ENCODE measurements at places on chromosomes 7 and 10. TPM values are rescaled to one million over a fixed set of nuclear protein-coding genes. Genes with fewer than 3 reads are reported as not detected.

GRCh38 chr7:71184136-71184535, 52.2 kb downstream of the GALNT17 start:
- no peak for DNase-seq

DNA sequence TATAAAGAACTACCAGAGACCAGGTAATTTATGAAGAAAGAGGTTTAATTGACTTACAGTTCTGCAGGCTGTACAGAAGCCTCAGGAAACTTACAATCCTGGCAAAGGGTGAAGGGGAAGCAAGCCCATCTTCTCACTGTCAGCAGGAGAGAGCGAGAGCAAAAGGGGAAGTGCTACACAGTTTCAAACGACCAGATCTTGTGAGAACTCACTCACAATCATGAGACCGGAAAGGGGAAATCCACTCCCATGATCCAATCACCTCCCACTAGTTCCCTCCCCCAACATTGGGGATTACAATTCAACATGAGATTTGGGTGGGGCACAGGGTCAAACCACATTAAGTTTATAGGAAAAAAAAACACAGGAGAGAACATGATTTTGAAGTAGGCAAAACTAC, 222.1 kb upstream of the SHH start:
- no peak for DNase-seq

GRCh38 chr10:91884536-91884935, 24.8 kb downstream of the FGFBP3 start:
- no peak for DNase-seq

- no peak for DNase-seq
These were observed 18.3 kb upstream of the PRKAR2B start for GRCh38 chr7:107026166-107026565.

GRCh38 chr7:85566095-85566794, 379.4 kb upstream of the SEMA3D start:
- DNase-seq, result no peak

DNA sequence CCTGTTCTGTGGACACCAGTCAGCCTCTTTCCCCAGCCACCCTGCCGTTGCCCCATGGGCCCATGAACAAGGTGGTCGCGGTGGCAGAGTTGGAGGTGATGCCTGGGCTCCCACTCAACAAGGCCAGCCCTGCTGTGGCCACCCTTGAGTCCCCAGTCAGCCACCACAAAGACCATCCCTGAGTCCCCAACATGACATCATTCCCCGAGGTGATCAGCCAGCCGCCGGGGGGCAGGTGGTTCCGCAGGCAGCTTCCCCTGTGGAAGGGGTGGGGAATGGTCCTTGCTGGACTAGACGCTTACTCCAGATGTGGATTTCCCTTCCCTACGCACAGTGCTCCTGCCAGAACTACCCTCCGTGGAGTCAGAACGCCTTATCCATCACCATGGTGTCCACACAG, 271.7 kb downstream of the PTPRN2 start:
- DNase-seq, result no peak

DNA sequence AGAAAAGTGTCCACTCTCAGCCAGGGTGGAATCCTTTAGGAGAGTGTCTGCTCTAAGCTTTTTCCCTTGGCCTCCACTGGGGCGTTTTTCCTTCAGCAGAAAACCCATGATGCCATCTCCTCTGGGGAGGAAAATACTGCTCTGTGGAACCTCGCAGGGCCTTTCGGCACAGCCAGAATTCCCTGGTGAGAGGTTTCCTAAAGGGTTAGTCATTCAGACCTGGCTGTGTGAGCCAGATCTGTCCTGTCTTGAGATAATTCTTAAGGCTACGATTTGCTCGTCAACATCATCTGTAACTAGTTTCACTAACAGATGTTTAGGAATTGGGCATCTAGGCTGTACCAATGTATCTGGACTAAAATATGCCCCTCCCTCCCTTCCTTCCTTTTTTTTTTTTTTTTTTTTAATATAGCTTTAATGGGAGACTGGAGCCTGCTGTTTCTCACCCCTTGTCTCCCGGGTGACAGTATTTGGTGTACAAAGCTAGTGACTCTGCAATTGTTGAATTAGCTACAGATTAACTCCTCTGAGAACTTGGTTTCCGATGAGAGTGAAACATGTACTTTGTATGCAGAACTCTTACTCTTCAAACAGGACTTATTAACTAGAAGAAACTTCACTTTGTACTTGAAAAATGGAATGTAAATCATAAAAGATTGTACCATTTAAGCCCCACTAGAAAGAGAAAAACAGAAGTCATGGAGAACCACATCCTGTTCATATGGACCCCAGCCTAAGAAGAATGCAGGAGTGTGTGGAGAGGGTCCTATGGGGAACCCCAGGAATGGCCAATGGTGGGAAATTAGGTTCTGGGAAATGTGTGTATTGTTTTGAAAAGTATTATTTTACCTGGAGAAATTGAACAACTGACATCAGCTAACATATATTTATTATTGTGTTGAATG, 230.9 kb downstream of the CAMK1D start:
- DNase-seq, result no peak

GRCh38 chr10:60003651-60004523, 97.5 kb upstream of the CCDC6 start:
- no peak for DNase-seq

GRCh38 chr10:93718937-93719725, 16.7 kb upstream of the FRA10AC1 start:
- peak; percentile 2 for DNase-seq

GRCh38 chr7:109898-110556, 82.3 kb upstream of the FAM20C start:
- DNase-seq, result no peak

DNA sequence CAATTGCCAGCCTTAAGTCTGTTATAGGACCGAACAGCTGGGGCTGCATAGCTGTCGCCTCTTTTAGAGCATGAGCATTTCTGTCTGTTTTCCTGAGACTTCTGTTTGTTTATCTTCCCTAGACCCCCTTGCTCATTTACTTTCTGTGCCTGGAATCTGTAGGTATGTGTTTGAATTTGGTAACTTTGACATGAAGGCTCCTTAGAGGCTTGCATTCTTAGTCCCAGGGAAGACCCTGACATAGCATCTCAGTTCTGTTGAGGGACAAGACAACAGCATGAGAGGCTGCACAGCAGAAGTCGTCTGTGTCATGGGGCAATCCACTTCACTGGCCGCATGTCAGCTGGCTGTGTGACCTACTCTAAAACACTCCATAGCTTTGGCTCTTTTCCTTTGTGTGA, 58.7 kb downstream of the KLHDC10 start:
- no peak for DNase-seq

- DNase-seq, result no peak
These were observed 87.0 kb downstream of the NEUROD6 start for GRCh38 chr7:31253532-31253931.

DNA sequence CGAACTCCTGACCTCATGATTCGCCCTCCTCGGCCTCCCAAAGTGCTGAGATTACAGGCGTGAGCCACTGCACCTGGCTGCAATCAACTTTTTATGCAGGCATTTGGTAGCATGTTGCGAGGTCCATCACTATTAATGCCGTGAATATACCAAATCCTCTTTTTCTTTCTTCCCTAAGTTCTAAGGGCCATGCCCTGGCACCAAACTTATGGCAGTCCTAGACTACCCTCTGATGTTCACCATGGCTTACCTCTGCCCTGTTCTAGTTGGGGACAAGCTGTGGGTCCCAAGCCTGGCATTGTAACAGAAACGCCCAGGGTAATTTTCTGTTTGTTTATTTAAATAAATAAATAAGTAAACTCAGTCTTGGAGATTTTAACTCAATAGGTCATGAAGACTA, 13.3 kb downstream of the PRSS2 start:
- no peak for DNase-seq

The MCM10 gene
- total RNA-seq, result 8.1 TPM

The EPO gene
- total RNA-seq, result not detected

The PNLIPRP3 gene
- total RNA-seq, result not detected

The FKBP14 gene
- total RNA-seq, result 47.0 TPM

The CACNB2 gene
- 1.3 TPM for total RNA-seq

The HEPACAM2 gene
- total RNA-seq, result not detected

The FXYD4 gene
- not detected for total RNA-seq

The GFRA1 gene
- 9.3 TPM for total RNA-seq

The ACSM6 gene
- not detected for total RNA-seq

The CELF2 gene
- 0.97 TPM for total RNA-seq

The HOXA7 gene
- 2.2 TPM for total RNA-seq

The NEUROD6 gene
- total RNA-seq, result not detected

The ZNF33A gene
- total RNA-seq, result 13.2 TPM

The PNLIPRP1 gene
- total RNA-seq, result not detected

The MLXIPL gene
- total RNA-seq, result not detected

The SAP25 gene
- total RNA-seq, result 0.32 TPM

All from fibroblast of villous mesenchyme (primary cell).